A549 treated with GW870086 at 1 μM for 4 hours (cell line): ENCODE measurements at places on chromosomes 5 and 9. TPM values are rescaled to one million over a fixed set of nuclear protein-coding genes. Genes with fewer than 3 reads are reported as not detected.

The ARHGEF39 gene
- 12.4 to 18.1 TPM (median 16.3 TPM) in 5 replicates for total RNA-seq

The IGIP gene
- total RNA-seq, result 0.75 to 1.0 TPM (median 0.83 TPM) in 5 replicates

The FUT7 gene
- 0.06 TPM in 1 of 5 replicates, not detected in the others for total RNA-seq

The PIP5KL1 gene
- total RNA-seq, result 1.3 to 3.3 TPM (median 1.8 TPM) in 5 replicates

The FRMD3 gene
- 4.8 to 7.6 TPM (median 6.2 TPM) in 5 replicates for total RNA-seq

The GPR150 gene
- total RNA-seq, result 0.08 to 0.27 TPM (median 0.21 TPM) in 3 of 5 replicates, not detected in the others
